ENCODE measurements at places on chromosomes 6 and 20.

DNA sequence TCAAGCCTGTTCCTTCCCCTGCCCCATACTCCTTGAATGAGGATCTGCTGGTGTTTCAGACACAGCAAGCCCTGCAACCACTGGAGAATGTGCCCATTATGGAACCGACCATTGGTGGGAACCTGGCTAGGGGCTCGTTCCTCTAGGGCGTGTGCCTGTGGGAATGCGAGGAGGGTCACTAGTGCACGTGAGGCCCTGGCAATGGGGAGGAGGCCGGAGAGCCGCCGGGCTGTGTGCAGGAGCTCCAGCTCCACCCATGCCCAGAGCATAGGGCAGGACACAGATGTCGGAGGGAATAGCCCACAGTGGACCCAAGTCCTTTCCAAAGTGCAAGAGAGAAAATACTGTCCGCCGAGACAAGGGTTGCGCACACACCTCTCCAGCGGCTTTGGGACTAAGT, 99.3 kb downstream of the ERMARD start:
- no peak for DNase-seq

DNA sequence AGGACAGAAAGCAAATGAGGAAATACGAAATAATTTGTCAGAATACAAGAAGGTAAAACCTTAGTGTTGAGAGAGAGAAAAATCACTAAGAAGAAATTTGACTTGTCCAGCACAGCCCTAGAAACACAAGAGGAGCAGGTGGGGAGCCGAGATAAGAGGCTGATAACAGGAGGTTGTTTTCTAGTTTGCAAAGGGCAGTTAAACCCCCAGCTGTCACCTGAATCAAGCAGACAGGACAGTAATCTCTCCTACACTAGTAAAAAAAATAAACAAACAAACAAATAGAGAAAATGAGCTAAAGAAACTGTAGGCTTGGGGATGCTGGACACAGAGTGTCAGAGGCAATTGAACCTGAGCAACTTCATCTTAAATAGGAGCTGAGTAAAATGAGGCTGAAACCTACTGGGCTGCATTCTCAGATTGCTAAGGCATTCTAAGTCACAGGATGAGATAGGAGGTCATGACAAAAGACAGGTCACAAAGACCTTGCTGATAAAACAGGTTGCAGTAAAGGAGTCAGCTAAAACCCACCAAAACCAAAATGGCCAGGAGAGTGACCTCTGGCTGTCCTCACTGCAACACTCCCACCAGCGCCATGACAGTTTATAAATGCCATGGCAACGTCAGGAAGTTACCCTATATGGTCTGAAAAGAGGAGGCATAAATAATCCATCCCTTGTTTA, 40.4 kb downstream of the FAM184A start:
- no peak for DNase-seq

DNA sequence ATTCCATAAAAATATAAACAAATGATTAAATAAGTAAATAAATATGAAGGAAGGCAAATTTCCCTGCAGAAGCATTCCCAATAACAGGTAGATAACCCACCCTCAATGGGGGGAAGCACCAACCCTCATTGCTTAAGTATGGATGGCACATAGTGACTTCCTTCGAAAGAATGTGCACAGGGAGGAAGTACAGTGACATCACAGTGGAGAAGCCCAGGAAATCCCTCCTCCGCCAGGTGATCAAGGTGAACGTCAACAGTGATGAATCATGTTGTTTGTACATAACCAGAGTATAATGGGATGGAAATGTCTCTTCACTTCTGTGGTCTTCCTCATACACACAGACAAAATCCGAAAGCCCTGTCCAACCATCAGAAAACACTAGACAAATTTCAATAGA, 267.9 kb downstream of the THBS2 start:
- DNase-seq = no peak

DNA sequence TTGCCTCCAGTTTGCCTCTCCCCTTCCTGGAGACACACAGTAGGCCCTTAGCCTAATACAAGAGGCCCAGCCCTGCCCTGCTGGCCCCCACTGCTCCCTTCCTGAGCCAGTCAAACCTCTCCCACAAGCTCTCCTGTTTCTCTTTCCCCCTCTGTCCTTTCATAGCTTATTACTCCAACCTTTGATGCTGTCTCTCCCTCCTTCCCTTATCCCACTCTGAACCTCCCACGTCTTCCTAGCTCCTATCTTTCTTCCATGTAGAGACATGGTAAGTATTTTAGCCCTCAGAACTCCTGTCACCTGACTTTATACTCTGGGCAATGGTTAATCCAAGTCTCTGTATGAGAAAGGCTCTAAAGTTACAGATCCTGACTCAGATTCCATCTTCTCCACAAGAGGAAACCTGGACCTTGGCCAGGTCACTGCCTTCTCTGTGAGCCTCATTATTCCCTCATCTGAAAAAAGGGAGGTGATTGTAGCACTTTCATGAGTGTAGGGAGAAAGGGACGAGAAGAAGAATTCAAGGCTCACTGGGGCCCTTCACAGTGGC, 6.7 kb downstream of the TGIF2 start:
- DNase-seq = no peak

DNA sequence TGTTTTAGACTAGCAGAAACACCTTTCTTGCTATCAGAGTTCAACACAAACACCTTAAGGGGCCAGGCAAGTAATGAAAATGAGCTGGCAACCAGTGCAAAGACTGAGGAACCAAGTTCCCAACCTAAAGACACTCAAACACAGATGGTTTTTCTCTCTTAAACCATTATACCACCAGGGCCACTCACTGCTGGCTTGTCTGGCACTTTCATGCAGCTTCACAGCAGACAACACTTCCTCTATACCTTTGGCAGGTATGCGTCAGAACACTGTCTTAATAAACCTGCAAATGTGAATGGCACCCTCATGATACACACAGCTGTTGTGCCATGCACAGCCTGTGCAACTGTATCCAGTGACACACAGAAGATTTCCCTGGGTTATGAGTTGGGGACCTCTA, 41.6 kb downstream of the NFATC2 start:
- DNase-seq = no peak
